ENCODE measurements at places on chromosomes 3 and 15.

DNA sequence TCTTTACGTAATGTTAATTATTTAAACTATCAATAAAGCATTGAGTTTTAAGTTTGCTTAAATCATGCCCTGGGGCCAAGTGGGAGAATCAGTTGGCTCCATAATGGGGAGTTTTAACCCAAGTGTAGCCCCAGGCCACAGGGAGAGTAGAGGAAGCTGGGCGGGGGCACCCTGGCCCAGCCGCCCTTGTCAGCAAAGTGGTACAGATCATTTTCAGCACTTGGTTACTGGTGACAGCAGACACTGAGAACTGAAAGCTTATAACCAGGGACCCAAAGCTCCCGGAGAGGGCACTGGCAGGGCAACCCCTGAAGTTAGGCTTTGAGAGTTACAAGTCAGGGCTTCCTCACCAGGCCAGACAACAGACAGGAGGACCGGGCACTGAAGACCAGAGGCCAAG lies 90.6 kb downstream of the SEMA5B start:
- no peak for DNase-seq

DNA sequence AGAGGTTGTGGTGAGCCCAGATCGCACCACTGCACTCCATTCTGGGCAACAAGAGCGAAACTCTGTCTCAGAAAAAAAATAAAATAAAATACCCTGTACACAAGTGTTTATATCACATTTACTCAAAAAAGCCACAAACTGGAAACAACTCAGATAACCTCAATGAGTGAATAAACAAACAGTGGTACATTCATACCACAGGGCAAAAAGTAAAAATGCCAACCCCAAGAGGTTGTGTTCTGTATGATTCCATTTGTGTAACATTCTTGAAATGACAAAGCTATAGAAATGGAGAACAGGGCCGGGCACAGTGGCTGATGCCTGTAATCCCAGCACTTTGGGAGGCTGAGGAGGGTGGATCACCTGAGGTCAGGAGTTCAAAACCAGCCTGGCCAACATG lies 12.9 kb downstream of the EDC3 start:
- DNase-seq: no peak

DNA sequence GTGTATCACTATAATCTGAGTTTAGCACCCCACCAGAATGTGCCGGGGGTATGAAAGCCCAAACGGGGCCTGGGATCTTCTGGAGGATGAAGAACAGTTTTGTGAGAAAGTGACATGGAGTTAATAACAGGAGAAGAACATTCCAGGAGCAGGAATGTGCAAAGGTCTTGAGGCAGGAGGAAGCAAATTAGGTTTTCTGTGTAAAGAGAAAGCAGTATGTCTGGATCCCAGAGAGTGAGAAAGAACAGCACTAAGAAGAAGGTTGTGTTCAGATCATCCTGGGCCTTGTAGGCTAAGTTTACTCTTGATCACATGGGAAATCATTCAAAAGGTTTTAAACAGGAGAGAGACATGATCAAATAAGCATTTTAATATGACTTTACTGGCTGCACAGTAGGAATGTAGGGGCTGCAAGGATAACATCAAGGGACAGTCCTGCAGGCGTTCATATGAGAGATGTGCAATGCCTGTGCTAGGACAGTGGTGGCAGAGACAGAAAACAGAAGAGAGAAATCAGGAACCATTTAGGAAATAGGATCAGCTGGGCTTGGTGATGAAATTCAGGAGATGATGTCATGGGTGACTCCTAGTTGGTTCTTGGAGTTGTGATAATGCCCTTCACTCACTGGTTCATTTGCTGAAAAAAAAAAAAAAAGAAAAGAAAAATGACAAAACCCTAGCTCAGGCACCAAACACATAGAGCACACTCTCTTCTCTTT lies 113.5 kb downstream of the TNIK start:
- no peak for DNase-seq

DNA sequence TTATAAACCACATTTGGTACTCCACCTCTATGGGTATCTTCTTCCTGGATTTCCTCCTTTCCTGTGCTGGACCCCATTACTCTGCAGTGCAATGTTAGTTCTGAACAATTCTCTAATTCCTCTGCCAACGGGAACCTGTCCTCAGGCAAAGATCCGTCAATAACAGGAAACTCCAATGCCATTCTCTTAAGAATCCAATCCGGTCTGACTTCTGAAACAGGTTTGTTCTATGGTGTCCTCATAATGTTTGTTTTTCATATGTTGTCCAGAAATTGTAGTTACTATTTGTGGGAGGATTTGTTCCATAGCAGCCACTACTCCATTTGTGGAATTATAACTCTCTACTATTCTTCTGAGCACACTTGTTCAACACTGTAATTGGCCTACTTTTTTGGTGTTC lies 112.7 kb downstream of the TBL1XR1 start:
- no peak for DNase-seq

- no peak for DNase-seq
Measured at GRCh38 chr15:99504071-99504822, 61.5 kb upstream of the MEF2A start.

DNA sequence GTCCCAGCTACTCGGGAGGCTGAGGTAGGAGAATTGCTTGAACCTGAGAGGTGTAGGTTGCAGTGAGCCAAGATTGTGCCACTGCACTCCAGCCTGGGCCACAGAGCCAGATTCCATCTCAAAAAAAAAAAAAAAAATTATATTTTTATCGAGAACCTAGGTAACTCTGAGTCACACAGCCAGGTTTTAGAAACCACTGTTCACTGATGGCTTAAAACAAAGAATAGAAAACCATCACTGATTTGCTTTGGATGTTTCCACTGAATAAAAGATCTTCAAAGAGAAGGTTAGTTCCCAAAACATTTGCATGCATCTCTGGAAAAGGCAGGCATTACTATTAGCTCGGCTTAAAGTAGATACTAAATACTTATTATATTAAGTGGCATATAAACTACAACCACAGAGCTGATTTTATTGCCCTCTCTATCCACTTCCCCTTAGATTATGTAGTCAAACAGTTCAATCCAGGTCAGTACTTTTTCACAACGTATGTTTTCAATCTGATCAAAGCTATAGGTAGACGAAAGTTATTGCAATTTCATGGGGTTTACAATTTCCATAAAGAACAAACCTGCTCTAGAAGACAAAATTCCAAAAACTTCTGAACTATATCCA lies 1.4 kb downstream of the B4GALT4 start:
- no peak for DNase-seq
